ENCODE measurements at places on chromosomes 5 and 9.

DNA sequence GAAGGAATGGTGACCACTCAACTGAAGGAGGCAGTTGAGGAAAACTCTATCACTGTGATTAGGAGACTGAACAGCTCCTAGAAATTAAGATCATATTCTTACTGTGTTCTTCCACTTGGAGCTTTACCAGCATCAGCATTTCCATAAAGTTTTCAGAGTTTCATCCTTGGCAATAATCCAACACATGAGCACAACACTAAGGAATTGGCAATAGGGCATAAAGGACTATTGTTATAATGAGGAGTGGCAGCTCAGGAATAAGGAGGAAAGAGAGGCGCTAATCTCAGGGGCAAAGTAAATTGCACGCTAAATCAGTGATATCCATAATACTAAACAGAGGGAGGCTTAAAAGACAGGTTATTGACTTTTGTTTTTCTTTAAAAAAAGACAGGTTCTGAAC, 338.9 kb downstream of the EFNA5 start:
- DNase-seq, result no peak

DNA sequence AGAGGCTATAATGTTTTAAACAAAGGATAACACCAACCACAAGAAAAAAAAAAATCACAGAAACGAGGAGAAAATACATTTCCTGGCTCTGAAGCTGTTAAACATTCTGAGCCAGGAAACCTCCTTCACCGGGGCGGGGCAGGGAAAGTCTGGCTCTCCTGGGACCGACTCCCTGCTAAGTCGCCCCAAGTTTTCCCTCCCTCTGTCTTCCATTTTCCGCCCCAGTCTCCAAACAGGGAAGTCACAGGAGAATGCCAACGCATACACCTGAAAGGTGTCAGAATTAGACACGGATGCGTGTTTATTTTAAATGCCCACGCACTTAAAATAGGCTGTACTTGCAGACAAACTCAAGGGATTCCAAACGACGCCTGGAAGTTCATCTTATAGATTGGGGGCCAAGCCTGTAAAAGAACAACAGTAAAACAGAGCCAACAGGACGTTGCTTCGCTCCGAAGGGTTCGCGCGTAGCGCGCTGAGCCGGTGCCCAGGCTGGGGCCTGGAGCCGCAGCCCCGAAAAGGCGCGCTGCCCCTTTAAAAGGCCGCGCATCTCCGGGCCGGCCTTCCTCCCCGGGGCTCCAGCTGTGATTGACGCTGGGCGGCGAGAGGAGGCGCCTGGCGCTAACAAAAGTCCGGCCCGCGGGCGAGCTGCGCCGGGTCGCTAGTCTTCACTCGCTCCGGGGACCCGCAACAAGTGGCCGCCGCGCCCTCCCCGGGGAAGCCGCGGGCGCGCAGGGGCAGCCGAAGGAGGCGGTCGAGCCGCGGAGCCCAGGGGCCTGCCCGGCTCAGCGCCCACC, at the start of gene FBXL7:
TSS of gene FBXL7 (plus strand) at position 653 of the 797 bp plus-strand sequence.
- no peak for DNase-seq

GRCh38 chr5:76604838-76605237, 18.4 kb downstream of the F2RL2 start:
- no peak for DNase-seq

DNA sequence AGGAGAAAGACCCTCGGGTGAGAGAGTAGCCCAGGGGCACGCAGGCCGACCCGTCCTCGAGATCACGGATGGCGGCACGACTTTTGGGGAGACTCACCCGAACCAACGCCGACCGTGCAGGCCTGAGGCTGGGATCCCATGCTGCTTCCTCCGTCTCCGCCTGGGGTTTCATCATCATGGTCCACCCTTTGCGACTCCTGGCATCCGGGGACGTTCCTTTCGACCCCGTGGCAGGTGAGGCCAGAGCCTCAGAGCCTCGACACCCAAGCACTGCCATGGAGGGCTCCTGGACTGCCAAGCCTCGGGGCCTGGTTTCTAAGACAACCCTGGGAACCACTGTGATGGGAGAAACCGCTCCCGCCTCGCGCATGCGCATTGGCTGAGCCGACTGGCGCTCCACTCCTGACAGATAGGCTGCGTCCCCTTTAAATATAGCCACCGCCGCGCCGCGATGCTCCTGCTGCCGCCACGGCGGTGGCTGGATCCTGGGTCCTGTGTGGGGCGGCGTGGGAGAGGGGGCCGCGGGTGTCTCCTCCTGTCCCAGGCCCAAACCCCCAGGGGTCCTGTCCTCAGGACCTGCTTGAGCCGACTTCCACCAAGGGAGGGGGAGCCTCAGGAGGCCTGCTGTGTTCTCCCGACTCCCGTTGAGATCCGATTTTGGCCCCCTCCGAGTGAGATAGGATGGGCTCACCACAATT, 481.6 kb downstream of the SPATA31A7 start:
- no peak for DNase-seq

DNA sequence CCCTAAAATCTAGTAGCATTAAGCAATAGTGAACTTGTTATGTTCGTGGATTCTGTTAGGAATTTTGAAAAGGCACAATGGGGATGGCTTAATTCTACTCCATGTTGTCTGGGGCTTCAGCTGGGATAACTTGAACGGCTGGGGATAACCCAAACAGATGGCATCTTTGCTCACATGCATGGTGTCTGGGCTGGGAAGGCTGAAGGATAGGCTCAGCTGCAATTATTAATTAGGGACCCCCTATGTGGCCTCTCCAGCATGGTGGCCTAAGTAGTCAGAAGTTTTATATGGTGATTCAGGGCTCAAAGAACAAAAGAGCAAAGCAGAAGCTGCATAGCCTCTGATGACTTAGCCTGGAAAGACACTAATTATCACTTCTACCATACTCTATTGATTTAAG, 551.1 kb downstream of the PSAT1 start:
- DNase-seq, result no peak

GRCh38 chr5:172114875-172115422, 73.1 kb downstream of the STK10 start:
- peak; percentile 61 for DNase-seq

- DNase-seq, result no peak
These were observed 467 bp upstream of the PHF19 start for GRCh38 chr9:120877276-120878034.

DNA sequence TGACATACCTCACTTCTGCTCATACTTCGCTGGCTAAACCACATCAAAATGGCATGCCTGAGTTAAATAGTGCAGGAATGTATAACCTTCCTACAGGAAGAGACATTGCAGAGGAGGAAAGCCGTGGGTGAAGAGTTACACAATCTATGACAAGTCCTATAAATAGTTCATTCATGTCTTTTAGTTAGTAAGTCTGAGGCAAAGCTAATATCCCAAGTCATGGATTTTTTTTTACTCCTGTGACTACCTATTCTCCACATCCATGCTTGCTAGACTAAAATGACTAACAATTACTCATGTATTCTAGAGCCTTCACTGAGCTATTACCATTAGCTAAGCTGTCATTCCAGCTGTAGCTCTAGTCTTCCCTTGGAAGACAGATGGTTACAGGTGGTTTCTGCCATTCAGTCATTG, 391.3 kb downstream of the NR2F1-AS1 start:
- no peak for DNase-seq

DNA sequence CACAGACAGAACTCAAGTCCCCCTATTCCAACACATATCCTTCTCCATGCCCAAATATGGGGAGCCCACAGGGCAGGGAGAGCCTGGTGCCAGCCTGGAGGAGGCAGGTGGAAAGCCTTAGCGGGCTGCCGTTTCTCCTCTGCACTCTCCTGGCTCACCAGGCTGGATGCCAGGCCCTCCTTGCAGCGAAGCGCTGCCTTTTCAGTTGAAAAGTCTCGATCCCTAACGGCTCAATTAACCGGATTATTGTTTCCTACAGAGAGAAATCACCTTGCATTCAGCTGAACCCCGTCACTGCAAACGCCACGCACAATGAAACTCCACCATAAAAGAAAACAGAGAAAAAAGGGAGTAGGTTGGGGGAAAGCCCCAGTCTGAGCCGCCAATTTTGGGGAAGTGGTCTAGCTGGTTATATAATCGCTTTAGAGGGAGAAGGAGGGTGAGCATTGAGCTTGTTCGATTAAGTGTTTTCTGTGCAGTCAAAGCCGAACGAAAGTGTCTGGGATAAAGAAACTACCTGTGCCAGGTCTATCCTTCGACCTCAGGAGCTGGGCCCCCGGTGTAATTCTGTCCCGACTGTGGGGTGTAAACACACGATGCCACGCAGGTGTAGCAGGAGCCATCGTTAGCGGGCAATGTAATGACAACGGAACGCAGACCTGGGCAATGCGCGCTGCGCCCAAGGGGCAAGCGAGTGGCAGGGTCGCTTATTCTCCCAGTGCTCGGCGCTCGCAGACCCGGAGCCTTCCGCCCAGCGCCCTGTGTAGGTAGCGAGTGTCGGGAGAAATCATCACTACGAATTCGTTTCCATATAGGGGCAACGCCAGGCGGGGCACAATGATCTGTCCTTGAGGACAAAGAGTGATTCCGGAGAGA, 3.8 kb downstream of the BARHL1 start:
- DNase-seq, result no peak

GRCh38 chr5:57172466-57173318, 1.2 kb upstream of the GPBP1 start:
- no peak for DNase-seq

DNA sequence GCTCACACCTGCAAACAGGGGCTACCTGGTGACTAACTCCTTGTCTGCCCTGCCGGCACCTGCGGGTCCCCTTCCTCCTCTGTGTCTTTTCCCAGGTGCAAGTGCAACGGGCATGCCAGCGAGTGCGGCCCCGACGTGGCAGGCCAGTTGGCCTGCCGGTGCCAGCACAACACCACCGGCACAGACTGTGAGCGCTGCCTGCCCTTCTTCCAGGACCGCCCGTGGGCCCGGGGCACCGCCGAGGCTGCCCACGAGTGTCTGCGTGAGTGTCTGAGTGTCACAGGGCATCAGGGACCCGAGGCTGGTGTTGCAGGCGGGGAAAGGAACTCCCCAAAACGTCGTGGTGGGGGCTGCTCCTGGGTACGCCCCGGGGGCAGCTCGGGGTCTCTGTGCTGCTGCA, 27.1 kb downstream of the LAMC3 start:
- no peak for DNase-seq

GRCh38 chr9:87157366-87158031, 210.2 kb upstream of the GAS1 start:
- no peak for DNase-seq

DNA sequence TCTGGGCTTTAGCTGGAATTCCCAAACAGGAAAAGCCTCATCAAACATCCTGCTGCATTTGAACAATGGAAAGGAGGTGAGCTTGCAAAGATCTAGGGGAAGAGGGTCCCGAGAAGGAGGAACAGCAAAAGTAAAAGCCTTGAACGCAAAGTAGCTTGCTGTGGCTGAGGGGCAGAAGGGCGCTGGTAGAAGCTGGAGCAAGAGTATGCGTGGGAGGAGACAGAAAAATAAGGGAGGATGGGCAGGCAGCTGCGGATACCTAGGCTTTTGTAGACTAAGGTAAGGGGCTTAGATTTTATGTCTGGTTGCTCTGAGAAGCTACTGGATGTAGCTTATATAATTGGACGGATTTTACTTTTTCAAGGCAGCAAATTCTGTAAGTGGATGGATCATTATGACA, 21.9 kb upstream of the TGFBR1 start:
- no peak for DNase-seq

DNA sequence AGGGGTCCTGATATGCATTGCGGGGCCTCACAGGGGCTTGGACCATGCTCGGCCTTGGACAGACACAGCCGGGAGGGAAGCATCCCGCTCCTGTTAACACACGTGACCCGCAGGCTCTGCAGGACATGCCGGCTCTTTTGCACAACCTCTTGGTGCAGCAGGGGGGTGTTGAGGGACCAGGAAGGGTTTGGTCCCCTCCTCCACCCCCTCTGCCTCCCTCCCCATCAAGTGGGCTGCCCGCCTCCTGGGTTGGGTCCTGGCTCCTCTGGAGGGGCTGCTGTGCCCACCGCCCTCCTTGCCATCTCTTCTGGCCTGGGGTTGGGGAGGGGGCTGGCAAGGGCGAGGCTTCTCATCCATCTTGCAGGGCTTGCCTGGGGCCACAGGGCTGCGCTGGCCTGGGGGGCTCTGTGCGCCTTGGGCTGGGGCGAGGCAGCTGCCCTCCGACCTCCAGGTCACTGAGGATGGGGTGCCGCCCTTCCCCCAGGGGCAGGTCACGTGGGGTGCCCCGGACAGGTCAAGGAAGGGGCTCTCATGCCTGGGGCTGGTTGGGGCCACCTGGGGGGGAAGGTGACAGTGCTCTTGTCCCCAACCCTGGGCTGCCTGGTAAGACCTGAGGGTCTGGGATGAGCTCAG, 16.8 kb upstream of the SLC9A3 start:
- DNase-seq, result no peak

DNA sequence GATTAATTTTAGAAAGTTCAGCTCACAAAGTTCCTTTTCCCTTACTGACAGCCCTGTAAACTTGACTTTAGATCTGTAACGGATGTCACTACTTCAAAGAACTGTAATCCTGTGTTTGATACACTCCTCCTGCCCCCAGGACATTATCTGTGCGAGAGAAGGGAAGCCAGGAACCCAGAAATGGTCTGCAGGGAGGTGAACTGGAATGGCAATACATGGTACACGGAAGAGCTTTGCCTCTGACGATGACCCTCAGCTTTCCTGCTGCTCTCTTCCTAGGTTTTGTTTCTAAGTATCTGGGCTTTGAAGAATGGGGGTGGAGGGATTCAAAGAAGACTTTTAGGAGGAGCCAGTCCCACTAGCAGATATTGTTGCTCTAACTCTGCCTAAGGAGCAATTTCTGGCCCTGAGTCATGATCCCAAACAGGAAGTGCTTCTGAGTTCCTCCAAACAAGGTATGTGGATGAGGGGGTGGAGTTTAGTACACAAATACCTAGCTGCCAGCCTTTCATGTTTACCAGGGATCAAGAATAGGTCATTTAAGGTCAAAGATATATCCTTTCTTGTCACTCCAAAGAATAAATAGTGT, 43.4 kb upstream of the TMC1 start:
- no peak for DNase-seq

DNA sequence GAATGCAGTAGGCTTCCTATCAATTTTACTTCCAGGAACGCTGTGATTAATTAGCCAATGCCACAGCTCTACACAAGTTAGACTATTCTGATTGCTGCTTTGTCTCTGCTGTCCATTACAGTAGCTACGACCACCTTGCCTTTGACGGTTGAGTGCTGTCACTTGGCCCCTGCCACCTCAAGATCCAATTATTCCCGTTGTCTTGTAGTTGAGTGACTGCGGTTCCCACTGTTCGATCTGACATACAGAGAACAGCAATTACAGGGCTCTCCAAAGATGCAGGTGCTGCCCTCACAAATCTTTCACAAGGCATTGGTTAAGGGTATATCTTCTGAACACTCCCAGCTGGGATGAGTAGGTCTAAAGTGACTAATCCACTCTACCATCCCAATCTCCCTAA, 393.4 kb upstream of the KIF2A start:
- no peak for DNase-seq

GRCh38 chr9:133519693-133520092, 5.1 kb downstream of the MYMK start:
- no peak for DNase-seq

DNA sequence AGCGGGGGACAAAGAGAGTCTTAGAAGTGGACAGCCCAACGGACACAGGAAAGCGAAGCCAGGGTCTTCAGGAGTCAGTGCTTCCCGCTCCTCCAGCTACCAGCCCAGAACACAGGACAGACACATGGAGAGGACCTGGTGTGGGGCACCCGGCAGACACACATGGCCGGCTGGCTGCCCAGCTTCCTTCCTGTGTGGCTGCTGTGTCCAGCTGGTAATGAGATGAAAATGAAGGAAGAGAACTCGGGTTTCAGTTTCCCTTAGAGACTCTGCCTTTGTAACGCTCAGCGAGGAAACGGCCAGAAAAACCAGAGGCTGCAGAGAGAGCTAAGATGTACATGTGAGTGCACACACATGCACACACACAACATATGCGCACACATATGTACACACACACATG, 87.5 kb downstream of the SECISBP2 start:
- no peak for DNase-seq

All from stimulated activated CD8-positive, alpha-beta memory T cell treated with anti-CD3 and anti-CD28 coated beads, Interleukin-15, amount 100 ng/mL, for 4 hours (primary cell).